ENCODE measurements at places on chromosomes 3 and 15.

DNA sequence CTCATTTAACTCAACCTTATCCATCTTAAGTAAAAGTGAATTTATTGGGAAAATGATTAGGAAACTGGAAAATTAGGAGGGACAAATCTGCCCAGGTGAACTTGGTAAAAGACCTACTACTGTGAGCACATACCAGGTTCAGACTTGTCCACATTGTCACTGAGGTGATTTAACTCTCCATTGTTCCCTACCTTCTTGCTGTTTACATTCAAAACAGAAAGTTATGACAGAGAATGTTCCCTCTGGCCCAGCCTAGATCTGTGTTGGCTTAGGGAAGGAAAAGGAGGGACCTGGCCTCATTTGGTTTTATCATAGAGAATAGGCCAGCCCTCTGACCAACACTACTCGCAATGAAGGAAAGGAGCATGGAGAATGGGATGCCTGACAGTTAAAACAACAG lies 117.6 kb downstream of the SATB1 start:
- no peak for DNase-seq

DNA sequence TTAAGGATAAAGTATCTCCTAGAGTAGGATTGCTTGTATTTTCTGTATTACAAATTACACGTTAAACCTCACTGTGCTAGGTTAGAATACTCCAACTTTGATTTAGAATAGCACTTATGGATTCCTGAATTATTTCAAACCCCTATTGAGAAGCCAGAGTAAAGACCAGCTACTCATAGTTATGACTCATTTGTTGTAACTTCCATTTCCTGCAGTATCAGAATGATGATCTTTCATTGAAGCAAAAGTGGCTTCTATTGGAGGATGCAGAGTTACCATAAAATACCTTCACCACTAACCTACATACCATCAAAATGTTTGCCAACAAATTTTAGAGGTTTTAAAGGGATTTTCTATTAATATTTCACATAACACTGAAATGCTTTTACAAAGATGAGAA lies 1322.7 kb upstream of the ALCAM start:
- no peak for DNase-seq

DNA sequence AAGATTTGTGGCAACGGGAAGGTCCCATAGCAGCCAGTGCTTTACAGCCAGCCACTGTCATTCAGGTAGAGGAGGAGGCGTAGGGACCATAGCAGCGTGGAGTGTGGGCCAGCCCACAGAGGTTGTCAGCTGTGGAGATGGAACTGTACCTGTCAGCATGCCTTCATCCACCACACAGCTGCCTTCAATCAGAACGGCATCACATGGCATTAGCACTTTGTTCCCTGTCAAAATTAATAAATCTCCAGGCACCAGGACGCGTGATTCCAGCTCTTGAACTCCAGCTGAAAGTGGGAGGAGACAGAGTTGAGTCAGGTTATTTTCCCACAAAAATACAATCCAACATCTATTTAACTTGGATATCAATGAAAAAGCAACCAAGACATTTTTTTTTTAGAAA lies 84.0 kb downstream of the ATP13A4 start:
- DNase-seq, result no peak

GRCh38 chr3:10281951-10282350 lies 10.8 kb downstream of the GHRL start:
- DNase-seq, result no peak

- DNase-seq, result no peak
These were observed 13.7 kb downstream of the PAK6 start for GRCh38 chr15:40252438-40253166.

DNA sequence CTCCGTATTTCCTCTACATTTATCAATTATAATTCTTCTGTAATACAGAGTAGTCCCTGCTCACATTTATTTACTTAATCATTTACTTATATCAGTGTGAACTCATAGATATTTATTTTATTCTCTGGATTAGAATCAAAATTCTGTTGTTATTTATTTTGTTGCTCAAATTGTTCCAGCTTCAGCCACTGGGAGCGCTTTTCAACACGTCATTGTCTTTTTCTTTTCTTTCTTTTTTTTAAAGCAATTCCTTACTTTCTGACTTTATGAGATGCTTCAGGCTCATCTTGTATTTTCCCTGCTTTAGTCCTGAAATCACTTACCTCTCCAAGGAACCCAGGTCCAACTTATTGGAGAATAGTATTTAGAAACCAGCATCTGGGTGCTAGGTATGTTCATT lies 53.4 kb downstream of the GLCE start:
- DNase-seq, result no peak

- DNase-seq, result no peak
These were observed 25.8 kb downstream of the SGO1 start for GRCh38 chr3:20160230-20160629.

DNA sequence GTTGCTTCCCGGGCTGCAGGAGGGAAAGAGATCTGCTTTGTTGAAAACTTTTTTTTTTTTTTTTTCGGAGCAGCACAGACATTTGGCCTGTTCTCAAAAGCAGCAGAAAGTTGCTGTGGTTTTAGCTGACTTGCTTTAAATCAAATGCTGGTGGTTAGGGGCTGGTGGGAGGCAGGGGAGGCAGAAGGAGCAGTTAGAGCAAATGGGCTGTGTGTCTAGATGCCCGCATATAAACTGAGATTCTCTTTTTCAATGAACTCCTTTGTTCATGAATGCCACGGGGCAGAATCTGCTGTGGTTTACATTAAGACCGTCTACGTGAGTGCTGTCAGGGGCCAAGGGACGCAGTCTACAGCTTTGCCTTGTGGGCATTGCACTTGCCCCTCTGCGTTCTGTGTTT lies 95.9 kb downstream of the FLNB start:
- DNase-seq, result no peak

DNA sequence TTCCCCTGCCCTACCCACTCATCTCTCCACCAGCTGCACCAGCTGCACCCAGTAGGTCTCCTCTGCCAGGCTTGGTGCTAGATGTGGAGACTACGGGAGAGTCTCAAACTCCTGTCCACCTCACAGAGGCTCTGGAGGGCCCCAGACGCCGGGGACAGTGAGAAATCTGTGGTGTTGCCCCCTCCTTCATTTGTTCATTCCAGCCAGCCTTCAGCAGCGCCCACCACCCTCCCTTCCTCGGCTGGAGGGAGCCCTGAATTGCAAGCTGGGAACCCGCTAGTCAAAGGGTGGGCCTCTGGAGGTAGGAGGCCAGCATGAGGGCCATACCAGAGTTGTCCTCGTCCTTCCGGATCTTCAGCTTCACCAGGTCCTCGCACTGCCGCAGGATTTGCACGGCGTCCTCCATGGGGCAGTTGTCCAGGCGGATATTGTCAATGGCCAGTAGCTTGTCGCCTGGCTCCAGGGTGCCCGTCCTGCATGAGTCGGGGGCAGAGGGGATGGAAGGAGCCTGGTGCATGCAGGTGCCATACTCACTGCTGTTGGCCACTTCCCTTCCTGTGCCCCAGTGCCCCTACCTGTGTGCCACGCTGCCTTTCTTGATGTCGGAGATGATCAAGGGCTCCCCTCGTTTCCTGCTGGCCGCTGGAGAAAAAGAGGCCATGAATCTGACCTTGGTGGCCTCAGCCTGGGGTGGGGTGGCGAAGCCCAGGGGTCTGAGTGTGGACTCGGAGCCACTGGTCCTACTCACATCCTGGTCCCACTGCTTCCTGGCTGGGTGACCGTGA lies 29.1 kb downstream of the GRIP2 start:
- DNase-seq, result no peak

GRCh38 chr3:22565393-22565792 lies 637.7 kb upstream of the UBE2E2 start:
- DNase-seq, result no peak

DNA sequence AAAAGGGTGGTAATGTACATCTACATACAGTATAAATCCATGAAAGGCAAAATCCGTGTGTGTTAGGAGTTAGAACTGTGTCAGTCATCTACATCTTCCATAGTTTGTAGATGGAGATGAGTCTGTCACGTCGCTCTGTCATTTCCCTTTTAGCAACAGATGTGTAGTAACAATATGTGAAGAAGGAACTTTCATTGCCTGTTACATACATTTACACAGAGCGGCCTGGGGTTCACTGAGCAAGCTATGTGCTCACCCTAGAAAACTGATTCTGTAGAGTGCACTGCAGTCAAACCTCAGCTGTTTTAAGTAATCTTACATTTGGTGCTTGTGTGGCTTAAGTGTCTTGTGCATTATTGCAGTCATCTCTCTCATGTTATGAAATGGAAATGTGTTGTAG lies 41.6 kb upstream of the AP3B2 start:
- no peak for DNase-seq

DNA sequence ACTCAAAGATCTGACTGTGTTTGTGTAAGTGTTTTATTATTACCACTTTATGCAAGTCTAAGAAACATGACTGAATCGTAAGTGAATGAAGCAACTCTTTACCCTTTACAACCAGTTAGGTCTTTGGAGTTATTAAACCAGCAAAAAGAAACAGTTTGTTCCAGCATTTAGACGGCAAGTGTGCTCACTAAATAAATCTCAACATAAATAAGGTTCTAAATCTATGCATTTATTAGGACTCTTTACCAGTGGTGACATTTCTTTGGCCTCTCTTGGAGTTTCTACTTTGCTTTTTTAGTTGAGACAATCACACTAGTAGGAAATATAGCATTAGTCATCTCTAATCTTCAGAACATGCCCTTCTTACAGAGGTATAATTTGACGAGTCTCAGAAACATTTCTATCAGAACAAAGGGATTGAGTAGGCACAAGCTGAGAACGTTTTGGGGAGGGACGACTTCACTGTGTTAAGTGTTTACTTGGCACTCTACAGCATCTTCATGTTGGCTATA lies 739.9 kb upstream of the NR2F2 start:
- DNase-seq, result no peak

DNA sequence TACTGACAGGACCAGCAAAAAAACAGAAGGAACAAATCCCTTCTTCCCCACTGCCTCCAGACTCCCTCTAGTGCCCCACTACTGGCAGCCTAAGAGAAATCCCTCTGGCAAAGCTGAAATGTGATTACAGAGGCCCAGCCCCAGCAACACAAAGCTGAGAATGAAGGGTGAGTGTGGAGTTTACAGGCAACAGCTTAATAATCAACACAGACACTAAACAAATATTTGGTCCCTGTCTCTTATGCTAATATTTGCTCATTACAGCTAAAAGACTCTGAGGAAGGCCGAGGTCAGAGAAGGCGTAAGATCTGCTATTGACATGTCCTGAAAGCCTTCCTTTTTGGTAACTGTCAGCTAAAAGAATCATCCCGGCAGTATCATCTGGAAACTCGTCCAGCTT lies 308.5 kb upstream of the RASGRP1 start:
- DNase-seq, result no peak

DNA sequence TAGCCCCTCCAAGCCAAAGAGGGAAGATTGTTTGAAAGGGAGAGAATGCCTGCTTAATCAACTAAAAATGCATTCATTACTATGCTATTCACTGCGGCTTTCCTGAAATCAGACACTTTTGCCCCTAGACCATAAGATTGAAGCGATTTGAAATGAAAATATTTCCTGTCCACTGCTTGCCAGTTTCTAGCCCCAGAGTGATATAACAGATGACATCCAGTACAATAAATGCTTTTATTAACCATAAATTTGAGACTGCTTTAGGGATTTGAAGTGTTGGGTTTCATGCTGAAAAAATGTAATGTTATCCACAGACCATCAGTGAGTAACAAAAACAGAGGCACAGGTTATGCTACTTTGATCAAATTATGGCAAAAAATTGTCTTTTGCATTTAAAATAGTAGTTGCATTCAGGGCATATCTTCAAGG lies 14.1 kb downstream of the IL17RD start:
- DNase-seq, result no peak

- DNase-seq, result no peak
These were observed 30.4 kb upstream of the HERC1 start for GRCh38 chr15:63864186-63864585.

DNA sequence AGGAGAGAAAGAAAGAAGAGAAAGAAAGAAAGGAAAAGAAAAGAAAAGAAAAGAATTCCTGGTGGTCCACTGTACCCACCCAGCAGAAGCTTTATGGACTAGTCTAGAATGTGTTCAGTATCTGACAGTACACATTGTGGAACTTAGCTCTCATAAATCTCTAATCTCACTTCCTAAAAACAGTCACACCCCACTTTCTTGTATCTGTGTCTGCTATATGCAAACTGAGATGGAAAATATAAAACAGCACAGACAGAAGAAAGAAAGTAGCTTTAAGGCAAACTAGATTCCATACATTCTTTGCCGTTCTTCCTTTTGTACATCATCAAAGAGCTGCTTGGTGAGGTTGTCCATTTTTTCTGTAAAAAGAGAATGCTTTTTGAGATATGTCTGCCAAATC lies 41.1 kb upstream of the GNB5 start:
- DNase-seq, result no peak

DNA sequence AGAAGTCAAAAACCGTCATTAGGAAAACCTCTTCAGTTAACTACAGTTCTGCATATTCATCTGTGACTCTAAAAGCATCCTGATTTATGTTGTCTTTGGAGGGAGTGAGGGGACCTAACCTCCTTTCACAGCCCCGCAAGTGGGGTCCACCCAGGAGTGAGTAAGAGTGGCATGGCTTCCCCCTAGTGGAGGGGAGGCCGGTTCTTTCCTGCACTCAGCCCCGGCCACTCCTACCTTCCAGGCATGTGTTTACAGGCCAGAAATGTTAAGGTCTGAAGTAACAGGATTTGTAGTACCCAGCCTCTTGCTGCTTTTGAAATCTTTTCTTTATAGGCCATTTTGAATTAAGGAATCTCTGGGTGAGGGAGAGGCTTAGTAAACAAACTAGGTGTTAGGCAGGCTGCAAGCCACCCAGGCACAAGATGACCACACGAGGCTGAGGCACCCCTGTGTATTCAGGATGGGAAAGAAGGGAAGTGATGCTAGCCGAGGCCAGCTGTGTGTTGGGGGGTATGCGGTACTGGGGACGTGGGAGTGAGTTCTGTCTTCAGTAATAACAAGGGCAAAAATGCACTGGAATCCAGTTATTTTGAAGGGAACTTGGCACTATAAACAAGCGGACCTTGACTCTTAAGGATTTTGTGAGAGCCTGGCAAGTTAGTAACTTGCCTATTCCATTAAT lies 50.5 kb downstream of the CTDSPL start:
- DNase-seq, result no peak

- DNase-seq, result no peak
These were observed 156.3 kb downstream of the TIGIT start for GRCh38 chr3:114450008-114450596.

DNA sequence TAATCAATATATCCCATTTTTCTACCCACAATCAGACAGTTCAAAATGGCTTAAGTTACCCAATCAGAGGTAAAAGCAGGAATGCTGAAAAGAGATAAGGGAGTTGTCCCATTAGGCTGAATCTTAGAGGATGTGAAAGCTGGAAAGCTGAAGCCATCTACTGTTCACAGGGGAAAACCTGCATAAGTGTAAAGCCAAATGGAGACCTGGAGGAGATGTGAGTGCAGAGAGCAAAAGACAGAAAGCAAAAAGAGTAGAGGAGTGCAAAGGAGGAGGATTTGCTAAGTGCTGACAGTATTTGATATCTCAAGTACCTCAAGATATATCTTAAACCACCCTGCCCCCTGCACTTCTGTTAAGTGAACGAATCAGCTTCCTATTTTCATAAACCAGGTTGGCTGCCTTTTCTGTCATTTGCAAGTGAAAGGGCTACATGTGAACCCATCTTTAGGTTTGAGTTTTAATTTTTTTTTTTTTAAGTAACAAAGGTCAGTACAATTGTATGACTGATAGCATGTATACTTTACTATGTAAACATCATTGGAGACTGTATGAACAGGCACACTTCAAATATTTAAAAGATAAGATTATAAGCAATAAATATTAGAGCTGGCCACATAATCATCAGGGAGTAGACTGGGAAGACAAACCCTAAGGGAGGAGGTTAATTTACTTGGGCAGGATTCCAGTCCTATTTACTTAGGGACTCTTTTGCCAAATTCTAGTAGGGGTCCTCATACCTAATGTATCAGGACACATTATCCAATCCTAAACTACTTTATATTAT lies 22.8 kb upstream of the P2RY1 start:
- DNase-seq, result no peak

GRCh38 chr3:8020047-8020841 lies 481.4 kb upstream of the LMCD1 start:
- DNase-seq, result no peak

Measured in CD4-positive, alpha-beta T cell treated with Interleukin-2 at 100 ng/mL for 4 hours (primary cell).